Type B pancreatic cell (in vitro differentiated cells): ENCODE measurements at places on chromosomes 4 and X.

GRCh38 chr4:84417997-84418709, 80.9 kb downstream of the NKX6-1 start:
- DNase-seq, result no peak

DNA sequence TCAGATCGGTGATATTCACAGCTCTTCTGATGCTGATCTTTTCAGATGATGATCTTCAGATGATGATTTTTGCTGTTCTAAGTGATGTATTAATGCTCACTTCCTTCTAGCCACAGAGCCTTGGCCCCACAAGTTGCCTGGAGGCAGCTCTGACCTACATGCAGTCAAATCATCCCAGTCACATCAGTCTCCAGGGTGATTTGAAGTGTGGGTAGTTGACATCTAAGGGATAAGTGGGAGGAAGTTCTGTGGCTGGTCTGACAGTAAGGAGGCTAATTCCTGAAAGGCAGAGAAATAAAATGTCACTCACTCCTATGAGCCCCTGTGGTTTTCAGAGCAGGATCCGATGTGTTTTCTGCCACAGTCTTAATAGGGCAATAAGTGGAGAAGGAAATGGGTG, 79.8 kb upstream of the RPL34 start:
- no peak for DNase-seq

DNA sequence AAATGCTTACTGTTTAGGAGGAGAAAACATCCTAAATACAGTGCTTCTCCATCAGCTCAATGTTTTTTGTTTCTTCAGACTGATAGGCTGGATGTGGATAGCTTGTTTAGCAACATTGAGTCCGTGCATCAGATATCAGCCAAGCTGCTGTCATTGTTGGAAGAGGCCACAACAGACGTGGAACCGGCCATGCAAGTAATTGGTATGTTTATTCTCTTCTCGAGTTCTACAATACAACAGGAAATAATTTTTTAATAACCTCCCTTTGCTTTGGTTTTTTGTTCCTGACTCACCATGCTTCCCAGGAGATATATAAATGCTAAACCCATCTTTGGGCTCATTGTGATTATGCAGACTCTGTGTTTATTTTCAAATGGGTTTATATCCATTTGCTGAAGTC, 60.9 kb downstream of the ARHGEF38 start:
- no peak for DNase-seq

- no peak for DNase-seq
These were observed 38.0 kb upstream of the GATB start for GRCh38 chr4:151798678-151799416.

- DNase-seq, result no peak
These were observed 369.6 kb upstream of the SLC7A11 start for GRCh38 chr4:138611721-138612120.

- no peak for DNase-seq
These were observed 6.6 kb upstream of the GBA3 start for GRCh38 chr4:22686141-22686540.

GRCh38 chr4:53717064-53717549, 125.8 kb upstream of the LNX1 start:
- DNase-seq, result no peak
